ENCODE measurements at places on chromosomes 2 and 18.

DNA sequence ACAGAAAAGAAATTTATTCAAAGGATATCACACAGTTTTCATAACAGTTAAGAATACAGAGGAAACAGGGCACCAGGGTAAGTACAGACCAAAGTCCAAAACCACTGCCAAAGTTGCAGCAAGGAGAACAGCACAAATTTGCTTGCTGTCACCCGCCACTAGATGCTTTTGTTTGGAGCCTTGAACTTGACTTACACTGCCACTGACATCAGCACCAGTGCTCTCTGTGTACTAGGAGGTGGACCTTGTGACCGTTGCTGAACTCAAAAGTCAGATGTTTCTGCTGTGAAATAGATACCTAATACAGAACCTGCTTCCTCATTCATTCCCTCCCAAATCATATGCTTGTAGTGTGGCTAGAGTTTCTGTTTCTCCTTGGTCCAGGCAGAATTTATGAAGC is 578.3 kb upstream of the TMEFF2 start:
- no peak for DNase-seq

- no peak for DNase-seq
Observed at GRCh38 chr2:40471866-40472265, 20.0 kb upstream of the SLC8A1 start.

GRCh38 chr18:9902832-9903231 is 11.0 kb upstream of the VAPA start:
- DNase-seq = no peak

GRCh38 chr2:128491692-128492244 is 173.1 kb upstream of the HS6ST1 start:
- no peak for DNase-seq

GRCh38 chr2:24981411-24982136 is 9.8 kb upstream of the DNAJC27 start:
- no peak for DNase-seq

DNA sequence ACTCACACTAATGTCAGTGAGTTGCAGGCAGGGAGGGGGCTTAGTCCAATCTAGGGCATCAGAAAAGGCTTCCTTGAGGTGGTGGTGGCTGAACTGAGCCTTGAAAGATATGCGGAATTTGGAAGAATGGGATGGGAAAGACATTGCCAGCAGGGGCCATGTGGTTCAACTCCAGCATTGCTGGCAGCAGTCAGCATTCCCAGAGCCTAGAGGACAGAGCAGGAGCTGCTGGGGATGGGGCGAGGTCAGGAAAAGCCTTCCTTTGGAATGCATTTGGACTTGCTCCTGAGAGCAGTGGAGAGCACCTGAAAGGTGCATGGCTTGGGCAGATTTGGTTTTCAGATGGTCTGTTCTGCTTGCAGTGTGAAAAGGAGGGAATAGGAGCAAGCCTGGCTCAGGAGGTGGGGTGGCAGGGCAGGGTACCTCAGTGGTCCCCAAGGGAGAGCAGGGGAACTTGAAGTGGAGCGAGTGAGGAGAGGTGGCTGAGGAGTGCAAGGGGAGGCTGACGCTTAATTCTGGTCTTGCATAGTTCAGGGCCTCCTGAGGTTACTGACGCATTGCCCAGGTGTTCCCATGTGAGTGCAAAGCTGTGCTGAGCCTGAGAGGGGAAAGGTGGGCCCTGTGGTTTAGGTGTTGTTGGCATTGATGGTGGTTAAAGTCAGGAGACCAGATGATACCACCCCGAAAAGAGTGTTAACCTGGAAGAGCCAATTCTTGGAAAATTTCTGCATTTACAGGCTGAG is 112.1 kb upstream of the MGAT5 start:
- DNase-seq = no peak

GRCh38 chr18:74078257-74078656 is 69.4 kb downstream of the FBXO15 start:
- no peak for DNase-seq

DNA sequence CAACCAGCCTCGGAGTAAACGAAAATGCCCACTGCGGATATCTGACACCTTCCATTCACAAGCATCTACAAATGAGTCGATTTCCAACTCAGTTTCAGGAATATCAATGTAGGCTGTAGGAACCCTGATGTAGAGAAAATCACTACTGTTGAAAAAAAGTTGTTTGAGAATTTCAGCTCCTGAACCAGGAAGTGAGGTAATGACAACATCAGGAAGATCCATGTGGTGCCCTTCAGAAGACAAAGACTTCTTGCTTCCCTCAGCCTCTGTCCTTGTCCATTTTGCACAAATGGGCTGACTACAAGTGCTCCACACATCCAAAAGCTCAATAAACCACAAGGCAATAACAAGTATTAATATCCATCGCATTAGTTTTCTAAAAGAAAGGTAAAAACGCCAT is 4.7 kb downstream of the DSEL start:
- no peak for DNase-seq

- DNase-seq = no peak
Observed at GRCh38 chr2:16750175-16750924, 84.7 kb upstream of the CYRIA start.

GRCh38 chr18:61085036-61085435 is 248.2 kb upstream of the CDH20 start:
- DNase-seq = no peak

DNA sequence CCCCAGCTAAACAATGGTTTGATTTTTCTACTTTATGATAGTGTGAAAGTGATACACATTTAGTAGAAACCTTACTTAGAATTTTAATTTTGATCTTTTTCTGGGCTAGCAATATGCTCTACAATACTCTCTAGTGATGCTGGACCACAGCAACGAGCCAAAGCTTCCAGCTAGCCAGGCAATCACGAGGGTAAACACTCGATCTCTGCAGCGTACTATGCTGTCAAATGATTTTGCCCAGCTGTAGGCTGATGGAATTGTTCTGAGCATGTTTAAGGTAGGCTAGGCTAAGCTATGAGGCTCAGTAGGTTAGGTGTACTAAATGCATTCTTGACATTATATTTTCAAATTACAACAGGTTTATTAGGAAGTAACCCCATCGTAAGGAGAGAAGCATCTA is 207.5 kb downstream of the LRRTM4 start:
- no peak for DNase-seq

GRCh38 chr2:201974171-201975100 is 59.2 kb upstream of the FZD7 start:
- no peak for DNase-seq

GRCh38 chr18:70553245-70553935 is 264.5 kb downstream of the SOCS6 start:
- DNase-seq = peak; percentile 29

DNA sequence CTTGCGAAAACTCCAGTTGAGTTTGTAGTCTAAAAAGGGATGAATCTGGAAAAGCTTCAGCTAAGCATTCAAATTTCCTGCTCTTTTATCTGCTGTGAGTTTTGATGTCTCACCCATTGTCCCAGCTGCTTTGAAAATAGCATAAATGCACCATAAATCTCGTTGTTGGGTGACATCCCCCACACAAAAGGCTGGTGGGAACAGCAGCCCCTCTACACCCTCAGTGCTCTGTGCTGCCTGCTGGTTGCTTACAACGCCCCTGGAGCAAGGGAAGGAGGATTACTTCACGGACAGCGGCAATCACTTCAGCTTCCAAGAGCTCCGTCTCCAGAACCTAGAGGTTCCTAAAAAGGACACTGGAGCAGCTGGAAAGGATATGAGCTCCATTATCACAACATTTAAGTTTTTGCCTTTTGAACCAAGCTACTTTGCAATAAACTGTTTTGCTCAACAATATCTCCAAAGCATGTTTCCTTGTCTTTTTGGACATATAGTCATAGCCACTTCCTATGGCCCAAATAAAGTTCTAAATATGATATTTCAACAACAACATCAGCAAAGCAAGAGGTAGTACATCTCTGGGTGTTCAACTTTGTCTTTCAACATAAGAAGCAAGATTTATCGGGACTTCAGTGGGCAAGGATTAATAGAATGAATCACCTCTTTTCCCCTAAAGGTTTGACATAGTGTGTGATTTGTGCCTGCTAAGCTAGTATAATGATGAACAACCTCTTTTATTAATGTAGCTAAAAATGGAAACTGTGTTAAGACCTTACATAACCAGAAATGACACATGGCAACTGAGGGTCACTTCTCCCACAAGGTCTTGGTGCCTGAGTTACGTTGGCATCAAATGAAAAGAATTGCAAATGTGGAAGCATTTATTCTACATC is 413.5 kb downstream of the TXNL1 start:
- no peak for DNase-seq

DNA sequence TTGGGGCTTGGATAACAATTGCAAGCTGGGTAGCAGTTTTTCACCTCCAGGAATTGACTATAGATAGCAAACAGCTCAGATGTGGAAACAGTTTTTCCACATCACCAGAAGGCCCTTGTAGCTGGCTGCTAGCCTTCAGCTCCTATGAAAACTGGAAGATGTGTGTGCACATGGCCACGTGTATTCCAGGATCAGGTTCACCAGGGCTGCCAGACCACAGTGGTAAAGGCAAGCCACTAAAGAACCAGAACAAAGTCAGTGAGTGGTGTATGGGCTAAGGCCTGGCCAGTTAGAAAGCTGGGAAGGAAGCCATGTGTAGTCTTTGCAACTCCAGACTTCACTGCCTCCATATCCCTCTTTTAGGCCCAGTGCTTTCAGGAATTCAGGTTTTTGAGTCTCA is 12.9 kb downstream of the LRRTM1 start:
- DNase-seq = no peak

DNA sequence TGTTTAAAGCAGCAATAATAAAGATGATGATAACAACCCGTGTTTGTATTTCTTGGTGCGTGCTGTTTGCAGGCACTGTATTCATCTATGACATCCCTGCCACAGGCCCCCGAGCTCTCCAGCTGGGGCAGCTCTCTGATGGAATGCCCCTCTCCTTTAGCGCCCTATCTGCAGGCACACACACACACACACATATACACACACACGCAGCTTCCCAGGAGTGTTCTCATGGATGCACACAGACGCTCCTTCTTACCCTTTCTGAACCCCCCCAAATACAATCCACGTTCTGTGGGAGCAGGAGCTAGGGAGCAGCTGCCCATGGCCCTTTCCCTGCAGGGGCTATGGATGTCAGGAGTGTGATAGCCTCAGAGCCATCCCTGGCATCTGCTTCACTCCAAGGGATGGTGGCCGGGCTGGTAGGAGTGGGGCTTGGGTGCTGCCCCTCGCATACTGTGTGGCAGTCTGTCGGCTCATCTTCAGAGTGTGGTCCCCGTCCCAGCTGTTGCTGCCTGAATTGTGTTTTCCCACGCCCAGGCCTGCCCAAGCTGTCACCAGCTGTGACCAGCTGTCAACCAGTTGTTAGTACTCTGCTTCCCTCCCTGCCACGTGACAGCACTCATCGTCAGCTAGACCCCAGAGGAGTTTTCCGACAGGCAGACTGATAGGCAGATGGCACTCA is 50.8 kb upstream of the MYCN start:
- DNase-seq = no peak

- DNase-seq = no peak
Observed at GRCh38 chr2:44325897-44326296, 35.4 kb downstream of the PREPL start.

- no peak for DNase-seq
Observed at GRCh38 chr2:88100489-88100858, 27.4 kb downstream of the FABP1 start.

DNA sequence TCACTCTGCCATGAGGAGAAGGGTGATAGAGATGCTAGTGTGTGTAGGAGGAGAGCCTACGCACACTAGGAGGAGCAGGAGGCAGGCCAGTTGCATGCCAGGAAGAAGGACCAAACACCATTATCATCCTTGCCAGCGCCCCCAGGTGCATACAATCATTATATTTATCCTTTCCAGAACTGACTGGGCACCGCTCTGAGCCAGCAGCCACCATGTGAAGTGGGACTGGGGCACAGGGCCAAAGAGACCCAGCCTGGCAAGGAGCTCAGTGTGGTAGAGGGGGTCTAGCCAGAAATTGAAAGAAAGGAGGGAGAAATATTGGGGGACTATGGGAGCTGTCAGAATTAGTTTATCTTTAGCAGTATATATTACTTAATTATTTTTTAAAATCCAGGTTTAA is 8.3 kb upstream of the GPR148 start:
- DNase-seq = no peak

DNA sequence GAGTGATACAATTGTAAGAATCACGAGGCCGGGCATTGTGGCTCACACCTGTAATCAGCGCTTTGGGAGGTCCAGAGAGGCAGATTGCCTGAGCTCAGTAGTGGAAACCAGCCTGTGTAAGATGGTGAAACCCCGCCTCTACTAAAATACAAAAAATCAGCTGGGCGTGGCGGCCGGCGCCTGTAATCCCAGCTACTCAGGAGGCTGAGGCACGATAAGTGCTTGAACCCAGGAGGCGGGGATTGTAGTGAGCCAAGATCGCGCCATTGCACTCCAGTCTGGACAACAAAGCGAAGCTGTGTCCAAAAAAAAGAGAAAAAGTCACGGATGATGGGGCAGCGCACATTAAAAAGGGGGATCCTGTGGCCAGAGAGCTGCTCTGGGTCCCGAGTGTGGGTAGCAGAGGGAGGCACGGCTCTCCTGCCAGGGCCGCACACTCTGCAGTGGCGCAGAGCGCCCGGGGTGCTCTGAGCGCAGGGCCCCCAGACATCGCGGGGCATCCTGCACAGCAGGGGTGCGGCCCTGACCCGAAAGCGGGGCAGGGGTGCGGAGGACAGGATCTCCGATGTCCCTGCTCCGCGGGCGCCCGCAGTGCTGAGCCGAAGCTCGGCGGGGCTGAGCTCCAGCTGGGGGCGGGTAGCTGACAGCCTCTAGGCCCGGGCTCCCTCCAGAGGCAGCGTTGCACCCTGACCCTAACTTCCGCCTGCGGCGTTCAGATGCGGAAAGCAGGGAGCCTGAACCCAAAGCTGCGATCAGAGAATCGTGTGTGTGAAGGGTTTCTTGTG is 30.4 kb upstream of the RAB6D start:
- no peak for DNase-seq

DNA sequence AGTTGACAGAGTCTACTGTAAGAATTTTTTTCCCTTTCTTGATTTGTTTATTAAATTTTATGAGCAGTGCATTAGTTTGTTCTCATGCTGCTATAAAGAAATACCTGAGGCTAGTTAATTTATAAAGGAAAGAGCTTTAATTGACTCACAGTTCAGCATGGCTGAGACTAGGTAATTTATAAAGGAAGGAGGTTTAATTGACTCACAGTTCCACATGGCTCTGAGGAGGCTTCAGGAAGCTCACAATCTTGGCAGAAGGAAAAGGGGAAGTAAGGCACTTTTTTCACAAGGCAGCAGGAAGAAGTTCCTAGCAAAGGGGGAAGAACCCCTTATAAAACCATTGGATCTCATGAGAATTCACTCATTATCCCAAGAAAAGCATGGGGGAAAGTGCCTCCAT is 191.4 kb upstream of the VRK2 start:
- DNase-seq = no peak

Measured in CD4-positive, alpha-beta T cell treated with Interleukin-21 for 1 hour (primary cell).